Left ventricle myocardium inferior (tissue), 1 donor: ENCODE measurements at places on chromosomes 7 and 10. TPM values are rescaled to one million over a fixed set of nuclear protein-coding genes. Genes with fewer than 3 reads are reported as not detected.

GSTO2 gene
- total RNA-seq: 0.80 TPM

DNA sequence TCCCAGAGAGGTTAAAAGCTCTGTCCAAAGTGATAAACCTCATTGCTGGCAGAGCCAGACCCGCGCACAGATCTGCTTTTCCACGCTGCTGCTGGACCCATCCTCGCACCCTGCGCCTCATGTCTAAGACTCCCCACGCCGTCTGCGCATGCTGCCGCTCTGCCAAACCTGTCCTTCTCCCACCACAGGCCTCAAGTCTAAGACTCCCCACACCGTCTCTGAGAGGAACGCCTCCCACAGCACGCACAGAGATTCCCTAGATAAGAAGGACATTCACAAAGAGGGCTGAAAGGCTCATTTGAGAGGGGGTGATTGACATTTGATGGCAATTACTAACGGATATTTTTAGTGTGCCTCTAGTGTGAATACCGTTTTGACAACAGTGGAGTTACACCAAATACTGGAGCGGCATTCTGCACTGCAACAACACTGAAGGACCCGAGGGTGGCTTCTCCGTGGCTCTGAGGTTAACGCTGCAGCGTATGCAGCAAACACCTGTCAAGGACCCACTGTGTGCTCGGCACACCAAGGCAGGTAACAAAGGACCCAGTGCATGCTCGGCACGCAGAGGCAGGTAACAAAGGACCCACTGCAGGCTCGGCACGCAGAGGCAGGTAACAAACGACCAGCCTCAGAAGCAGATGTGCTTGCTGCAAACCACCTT lies 231.4 kb downstream of the DNAJB6 start:
- DNase-seq: no peak

DNA sequence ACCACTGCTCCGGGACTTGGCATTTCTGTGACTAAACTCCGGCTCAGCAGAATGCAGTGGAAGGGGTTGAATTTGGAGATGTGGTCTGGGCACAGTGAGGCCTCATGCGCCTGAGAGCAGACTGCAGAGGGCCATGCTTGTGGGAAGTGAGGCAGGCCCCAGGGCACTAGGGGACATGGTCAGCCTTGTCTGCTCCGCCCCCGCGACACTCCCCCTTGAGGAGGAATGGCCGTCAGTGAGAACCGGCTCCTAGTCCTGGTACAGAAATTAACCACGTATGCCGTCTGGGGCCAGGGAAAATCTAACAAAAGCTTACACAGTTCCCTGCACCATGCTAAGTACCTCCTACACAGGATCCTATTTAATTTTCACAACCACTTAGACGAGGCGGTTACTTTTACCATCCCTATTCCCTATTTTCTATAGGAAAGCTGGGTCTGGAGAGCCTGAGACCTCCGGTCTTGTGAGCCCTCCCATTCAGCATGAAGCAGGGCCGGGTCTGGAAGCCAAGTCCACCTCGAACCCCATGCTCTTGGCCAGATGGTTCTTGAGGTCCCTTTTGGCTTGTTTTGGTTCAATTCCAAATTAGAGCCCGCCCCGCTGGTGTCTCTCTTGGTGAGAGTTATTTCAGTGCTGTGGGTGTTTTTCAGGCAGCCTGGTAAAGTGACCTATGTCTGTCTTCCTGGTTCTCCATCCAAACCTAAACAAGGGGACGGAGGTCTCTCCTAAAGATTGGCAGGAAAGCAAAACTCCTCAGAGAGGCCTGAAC lies 87.7 kb upstream of the PITRM1 start:
- no peak for DNase-seq

GRCh38 chr7:137927386-137927785 lies 74.5 kb downstream of the CREB3L2 start:
- no peak for DNase-seq

DNA sequence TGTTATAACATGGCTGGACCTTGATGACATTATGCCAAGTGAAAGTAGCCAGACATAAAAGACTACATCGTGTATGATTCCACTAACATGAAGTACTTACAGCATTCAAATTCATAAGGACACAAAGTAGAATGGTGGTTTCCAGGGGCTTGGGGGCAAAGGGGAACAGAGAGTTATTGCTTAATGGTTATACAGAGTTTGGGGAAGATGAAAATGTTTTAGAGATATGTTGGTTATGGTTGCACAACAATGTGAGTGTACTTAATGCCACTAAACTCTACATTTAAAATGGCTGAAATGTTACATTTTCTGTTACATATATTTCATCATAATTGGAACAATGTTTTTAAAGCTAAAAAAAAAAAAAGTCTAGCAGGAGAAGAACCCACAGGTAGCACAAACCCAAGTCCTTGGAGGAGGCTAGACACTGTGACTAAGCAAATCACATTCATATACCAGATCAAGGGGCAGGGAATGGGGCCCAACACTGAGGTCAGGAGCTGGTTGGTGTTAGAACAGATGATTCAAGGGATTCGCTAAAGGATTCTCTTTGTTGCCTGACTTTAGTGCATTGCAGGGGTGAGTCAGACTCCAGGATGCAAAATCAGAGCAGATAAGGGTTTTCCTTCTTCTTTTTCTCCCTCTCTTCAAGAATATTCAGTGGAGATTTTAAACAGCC lies 25.1 kb upstream of the AOAH start:
- no peak for DNase-seq
